ENCODE measurements at places on chromosomes 5 and 9.

GRCh38 chr9:72154468-72155285 is 5.4 kb downstream of the GDA start:
- DNase-seq: no peak

- no peak for DNase-seq
Measured at GRCh38 chr5:16378762-16379161, 86.8 kb downstream of the ZNF622 start.

DNA sequence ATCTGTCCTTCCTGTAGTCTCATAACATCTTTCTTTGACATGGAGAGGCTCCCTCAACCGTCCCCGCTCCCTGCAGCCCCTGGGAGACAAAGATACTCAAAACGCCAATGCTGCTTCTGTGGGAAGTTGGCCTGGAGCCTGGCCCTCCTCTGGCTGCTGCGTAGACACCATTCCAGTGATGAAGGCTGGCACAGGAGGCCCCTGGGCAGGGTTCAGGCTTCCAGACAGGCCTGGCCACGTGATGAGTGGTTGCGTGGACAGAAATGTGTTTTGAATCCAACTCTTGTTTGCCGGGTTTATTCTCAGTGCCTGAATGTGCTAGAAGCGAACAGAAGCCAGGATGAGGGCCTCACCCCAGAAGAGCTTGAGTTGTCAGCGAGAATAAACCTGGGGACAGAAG is 43.2 kb upstream of the NKX2-5 start:
- no peak for DNase-seq

DNA sequence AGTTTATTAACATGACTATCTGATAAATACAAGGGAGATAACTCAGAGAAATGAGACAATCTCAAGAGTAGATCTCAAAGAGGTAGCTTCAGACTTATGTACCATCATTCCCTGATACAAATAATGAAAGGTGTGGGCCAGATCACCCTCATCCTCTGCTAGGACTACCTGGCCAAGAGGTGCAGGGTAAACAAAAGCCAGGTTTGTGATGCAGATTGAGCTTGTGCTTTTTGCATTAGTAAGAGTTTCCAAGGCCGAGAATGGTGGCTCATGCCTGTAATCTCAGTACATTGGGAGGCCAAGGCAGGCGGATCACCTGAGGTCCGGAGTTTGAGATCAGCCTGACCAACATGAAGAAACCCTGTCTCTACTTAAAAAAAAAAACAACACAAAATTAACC is 8.9 kb upstream of the SPIN1 start:
- no peak for DNase-seq

GRCh38 chr5:9888501-9888901 is 258.4 kb upstream of the TAS2R1 start:
- no peak for DNase-seq

- DNase-seq: no peak
Measured at GRCh38 chr9:10007356-10007755, 605.4 kb downstream of the PTPRD start.

DNA sequence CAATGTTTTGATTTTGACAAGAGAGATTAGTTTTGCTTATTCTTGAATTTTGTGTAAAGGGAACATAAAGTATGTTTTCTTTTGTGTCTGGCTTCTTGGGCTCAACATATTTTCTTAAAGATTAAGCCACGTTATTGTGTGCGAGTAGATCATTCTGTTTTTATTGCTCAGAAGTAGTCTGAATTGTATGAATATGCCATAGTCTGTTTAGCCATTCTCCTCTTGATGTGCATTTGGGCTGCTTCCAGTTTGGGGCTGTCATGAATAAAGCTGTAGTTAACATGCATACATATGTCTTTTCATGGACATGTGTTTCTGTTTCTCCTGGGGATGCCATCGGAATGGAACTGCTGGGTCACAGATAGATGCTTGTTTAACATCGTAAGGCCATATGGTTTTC is 198.9 kb downstream of the FANCC start:
- no peak for DNase-seq

DNA sequence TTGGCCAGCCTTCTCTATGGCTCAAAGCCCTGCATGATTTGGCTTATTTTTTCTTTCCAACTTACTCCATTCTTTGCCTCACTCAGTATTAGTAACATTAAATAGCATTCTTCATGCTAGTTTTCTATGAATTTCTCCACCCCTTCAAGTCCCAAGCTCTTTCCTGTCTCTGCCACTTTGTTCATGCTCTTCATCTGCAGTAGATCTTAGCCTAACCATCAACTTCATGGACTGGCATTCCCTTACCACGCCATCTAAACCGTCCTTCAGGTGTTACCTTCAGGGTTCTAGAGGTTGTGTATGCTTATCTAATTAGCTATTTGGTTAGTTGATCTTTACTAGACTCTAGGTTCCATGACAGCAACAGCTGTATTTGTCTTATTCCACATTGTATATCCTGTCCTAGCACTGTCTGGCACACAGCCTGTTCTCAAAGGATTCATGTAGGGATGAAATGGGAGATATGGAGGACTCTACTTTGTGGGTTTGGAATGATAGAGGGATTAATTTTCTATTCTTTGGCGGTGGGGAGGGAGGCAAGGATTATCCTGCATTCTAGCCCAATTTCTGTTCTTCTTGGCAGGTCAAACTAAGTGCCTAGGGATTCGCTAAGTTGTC is 26.4 kb downstream of the TMEM167A start:
- DNase-seq: no peak

DNA sequence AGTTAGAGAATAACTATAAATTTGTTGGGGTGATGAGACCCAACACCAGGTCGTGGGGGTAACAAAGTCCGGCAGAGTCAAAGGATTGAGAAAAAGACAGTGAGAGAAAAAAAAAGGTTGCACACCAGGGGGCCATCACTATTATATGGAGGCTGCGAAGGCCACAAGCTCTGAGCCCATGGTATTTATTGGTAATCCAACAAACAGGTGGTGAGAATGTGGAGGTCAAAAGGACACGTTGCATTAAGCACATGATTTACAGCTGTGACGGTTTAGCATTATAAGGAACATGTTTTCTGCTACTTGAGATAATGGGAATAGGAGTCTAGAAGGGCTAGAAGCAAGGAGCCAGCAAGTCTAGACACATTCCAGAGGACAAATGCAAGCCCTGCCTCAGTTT is 2202.2 kb upstream of the C9orf72 start:
- DNase-seq: no peak

- DNase-seq: no peak
Measured at GRCh38 chr5:573206-573605, 38.9 kb upstream of the CEP72 start.

GRCh38 chr5:138686668-138687067 is 66.6 kb upstream of the CTNNA1 start:
- no peak for DNase-seq

- no peak for DNase-seq
Measured at GRCh38 chr9:136373300-136374182, at the start of gene CARD9. CARD9 (minus strand) TSS chr9:136373669; CDS start chr9:136372078, 1,591 bp downstream.

GRCh38 chr5:13350767-13351166 is 593.7 kb downstream of the DNAH5 start:
- DNase-seq: no peak

- no peak for DNase-seq
Measured at GRCh38 chr5:128539038-128539429, 989 bp upstream of the FBN2 start.

GRCh38 chr5:7242118-7242710 is 153.7 kb upstream of the ADCY2 start:
- DNase-seq: no peak

GRCh38 chr9:13576101-13576500 is 296.6 kb upstream of the MPDZ start:
- DNase-seq: no peak

Data from activated gamma-delta T cell treated with Interleukin-2 at 50 U/mL for 16 hours (primary cell).